NCI-H1092 (cell line): ENCODE measurements at places on chromosomes 6 and 20.

GRCh38 chr6:72913797-72914196 is 291.9 kb downstream of the KCNQ5 start:
- no peak for DNase-seq

- DNase-seq, result no peak
These were observed 52.1 kb upstream of the SNX9 start for GRCh38 chr6:157770946-157771345.

DNA sequence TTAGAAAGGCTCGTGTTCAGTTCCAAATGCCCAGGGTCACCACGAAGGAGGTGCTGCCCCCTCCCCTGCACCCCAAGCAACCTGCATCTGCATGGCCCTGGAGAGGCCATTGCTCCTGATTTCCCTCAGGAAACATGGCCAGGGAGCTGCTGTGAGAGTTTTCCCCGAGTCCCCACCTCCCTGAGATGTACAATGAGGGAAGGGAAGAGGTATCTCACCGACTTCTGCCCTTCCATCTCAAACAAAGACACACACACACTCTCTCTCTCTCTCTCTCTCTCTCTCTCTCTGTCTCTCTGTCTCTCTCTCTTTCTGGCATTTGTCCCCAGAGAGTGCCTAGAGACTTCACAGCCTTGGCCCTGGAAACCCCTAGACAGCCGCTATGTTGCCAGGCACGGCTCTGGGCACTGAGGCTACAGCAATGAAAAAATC is 120.4 kb downstream of the MRPL14 start:
- DNase-seq, result no peak

DNA sequence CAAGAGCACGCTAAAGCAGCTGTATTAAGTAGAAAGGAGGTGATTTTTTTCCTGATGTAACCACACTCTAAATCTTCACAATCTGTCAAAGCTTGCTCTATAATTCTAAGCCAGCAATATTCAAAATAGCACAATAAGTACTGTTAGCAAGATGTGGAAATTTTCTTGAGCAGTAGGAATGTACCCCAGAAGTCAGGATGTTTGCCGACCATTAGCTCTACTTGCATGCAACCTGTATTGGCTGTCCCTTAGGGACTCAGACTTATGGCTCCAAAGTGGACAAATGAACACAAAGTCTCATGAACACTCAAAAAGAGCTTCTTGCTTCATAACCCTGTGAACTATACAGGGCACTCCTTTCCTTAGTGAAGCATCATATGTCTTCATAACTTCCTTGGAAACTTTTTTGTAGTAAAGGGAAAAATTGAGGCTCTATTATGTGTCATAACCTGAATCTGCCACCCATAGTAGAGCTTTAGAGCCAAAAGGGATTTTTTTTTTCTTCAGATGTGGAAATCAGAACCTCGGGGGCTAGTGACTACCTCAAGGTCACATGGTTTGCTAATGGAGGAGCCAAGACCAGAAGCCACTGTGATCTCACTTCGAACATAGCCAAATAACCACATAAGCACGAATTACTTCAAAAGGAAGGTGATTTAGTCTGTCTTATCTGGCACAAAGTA is 54.5 kb downstream of the ADGRG6 start:
- no peak for DNase-seq

DNA sequence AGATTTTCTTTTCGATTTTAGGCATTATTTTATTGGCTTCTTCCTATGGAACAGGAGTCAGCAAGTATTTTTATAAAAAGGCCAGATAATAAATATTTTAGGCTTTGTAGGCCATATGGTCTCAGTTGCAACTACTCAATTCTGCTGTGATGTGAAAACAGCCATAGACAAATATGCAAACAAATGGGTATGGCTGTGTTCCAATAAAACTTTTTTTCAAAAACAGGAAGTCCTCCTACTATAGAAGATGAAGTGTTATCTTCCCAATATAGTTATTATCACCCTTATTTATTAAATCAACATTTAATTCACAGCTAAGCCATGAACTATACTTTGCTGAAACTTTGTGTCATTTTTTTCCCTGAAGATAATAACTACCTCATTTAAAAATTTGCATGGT is 57.2 kb downstream of the CHD6 start:
- no peak for DNase-seq

DNA sequence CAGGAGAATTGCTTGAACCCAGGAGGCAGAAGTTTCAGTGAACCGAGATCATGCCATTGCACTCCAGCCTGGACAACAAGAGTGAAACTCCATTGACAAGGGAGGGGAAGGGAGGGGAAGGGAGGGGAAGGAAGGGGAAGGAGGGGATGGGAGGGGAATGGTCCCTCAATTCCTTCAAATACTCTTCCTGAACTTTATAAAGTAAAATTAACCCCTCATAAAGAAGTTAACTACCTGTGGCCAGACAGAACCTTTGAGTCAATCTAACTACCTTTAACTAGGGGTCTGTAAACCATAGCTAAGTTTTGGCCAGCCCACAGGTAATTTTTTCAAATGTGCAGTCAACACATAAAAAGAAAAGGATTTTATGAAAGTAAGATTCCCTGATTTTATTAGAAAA is 131.0 kb downstream of the ZMYND8 start:
- no peak for DNase-seq

- DNase-seq, result no peak
These were observed 122.9 kb downstream of the ZMYND8 start for GRCh38 chr20:47233333-47234188.

DNA sequence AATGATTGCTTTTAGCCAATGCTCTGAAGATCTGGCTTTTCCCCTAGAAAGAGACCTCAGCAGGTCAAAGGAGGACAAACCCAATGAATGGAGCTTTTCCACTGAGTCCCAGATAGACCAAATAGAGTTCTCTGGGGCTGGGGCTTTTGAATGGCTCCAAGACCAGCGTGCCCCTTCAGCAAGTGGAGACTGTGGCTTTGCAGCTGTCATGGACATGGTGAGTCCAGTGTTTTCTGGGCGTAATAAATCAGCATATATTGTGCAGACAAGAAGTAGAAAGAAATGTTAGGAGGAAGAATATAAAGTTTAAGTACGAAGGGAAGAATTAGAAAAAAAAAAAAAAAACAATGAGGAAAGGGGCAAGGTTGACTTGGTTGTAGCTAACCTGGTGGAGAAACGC is 28.1 kb downstream of the ULBP1 start:
- no peak for DNase-seq

GRCh38 chr6:169689287-169689686 is 12.5 kb downstream of the WDR27 start:
- DNase-seq, result no peak

- DNase-seq, result no peak
These were observed 349.0 kb downstream of the RNGTT start for GRCh38 chr6:88614316-88614877.

DNA sequence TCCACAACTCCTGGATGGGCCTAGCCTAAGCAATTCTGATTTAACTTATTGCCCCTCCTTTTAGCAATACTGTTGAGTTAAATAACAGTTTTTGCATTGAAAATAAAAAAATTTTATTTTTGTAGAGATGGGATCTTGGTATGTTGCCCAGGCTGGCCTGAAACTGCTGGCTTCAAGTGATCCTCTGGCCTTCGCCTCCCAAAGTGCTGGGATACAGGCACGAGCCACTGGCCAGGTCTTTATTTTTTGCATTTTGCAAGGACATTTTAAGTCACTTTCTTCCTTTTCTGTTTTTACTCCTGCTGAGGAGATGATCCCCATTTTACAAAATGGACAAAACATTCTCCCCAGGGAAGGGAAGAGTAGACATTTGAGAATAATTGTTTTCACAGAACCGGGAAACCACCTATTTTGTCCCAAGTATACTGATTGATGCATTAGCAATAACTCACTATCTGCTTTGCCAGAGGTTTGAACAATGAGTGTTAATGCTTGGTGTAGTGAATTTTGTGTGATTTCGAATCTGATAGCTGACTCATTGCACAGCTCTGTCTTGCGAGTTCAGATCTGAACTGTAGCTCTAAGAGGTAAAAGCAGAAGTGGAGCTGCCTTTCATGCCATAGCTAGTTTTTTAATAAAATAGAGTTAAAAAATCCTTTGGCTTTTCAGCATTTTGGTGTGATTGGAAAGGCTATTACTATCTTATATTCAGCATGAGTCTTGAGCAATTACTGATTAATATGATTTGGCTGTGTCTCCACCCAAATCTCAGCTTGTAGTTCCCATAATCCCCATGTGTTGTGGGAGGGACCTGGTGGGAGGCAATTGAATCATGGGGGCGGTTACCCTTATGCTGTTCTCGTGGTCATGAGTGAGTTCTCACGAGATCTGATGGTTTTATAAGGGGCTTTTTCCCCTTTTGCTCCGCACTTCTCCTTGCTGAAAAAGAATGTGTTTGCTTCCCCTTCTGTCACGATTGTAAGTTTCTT is 20.9 kb downstream of the IGF2R start:
- no peak for DNase-seq

DNA sequence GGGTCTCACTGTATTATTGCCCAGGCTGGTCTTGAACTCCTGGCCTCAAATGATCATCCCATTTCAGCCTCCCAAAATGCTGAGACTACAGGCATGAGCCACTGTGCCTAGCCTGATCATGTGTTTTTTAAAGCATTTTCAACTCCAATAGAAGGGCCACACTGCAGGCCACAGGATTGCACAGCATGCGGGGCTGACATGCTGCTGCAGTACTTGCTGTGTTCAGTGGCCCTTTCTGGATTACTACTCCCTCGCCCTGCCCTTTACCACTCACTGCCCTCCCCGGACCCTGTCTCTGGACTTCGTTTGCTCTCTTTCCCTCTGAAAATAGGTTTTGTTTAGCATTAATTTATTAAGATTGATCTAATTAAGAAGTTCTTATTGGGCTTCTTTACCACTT is 37.3 kb downstream of the HECA start:
- DNase-seq, result no peak

DNA sequence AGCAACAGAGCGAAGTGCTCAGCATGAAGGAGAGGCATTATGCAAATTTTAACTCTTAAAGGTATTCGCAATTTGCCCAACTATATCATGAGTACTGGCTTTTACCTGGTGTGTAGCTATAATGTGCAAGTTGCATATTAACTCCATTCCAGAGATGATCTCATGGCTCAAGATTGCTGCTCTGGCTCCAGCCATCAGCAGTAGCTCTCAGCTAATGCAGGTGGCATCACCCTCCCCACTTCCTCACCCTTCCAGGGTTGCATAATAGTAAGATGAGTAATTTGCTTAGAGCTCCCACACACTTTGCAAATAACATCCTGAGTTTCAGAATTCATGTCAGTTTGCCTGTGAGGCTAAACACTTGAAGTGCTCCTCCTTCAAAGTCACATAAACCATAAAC is 15.9 kb upstream of the PCSK2 start:
- no peak for DNase-seq

- DNase-seq, result no peak
These were observed 372.7 kb downstream of the CDKAL1 start for GRCh38 chr6:20906945-20907344.

DNA sequence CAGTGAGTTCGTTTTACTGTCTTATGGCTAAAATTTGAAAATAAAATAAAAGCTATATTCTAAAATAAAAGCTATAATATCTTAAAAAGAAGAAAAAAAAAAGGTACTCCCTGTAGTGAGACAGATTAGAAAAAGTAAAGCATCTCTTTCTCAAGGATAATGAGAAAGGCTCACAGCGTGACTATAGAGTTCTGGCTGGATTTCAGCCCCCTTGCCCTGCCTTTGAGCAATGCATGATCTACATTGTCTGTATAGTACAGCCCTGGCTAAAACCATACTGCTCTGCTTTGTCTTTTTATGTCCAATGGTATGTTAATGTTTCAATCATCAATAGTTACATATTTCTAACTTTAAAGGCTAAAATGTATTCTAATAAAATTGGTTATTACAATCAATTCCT is 91.2 kb downstream of the PRSS35 start:
- no peak for DNase-seq

DNA sequence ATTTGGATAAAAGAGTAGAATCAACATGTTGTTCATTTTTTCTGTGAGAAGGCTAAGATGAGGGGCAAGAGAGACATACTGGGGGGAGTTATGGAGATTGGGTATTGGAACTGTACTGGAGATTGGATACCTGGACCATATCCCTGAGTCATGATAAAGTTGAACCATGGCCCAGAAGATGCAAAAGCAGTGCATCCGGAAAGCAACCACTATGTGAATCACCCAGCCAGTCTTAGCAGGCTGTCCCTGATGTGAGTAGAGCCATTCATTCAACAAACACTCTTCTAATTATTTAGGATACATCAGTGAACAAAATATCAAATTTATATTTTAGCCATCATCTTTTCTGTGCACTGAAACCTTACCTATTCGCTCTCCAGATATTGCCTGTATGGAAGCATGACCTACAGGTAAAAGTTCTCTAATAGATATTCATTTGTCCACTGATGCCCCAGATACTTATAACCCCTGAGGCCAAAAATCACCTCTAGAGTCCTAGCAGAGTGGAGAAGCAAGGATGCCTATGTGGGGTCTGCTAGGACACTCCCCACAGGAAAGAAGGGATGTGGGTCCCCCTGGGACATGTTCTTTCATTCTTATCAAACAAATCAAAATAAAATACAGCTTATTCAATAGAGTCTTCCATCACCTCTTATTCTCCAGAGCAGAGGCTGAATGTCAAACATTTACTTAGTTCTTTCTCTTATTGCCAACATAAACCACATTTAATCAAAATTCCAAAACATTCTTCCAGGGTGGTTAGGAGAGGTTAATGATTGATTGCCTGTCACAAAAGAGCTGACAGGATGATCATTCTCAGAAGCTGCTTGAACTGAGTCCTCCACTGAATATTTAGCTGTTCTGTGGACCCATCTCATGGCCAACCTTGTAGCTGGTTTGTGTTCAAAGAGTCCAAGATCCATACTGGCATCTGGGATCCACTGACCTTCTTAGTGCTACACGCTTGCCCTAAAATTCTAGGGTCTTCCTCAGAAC is 37.0 kb upstream of the PKHD1 start:
- DNase-seq, result no peak

DNA sequence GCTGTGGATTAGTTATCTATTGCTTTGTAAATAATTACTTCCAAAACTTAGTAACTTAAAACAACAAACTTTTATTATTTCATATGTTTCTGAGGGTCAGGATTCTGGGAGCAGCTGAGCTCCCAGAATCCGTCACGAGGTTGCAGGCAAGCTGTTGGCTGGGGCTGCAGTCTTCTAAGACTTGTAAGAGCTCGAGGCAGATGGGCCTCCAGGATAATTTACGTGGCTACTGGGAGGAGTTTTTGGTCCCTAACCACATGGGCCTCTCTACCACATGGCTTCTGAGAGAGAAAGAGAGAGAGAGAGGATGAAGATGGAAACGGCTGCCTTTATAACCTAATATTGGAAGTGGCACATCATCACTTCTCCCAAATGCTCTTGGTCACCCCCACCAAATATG is 64.9 kb upstream of the SULF2 start:
- DNase-seq, result no peak
